Keratinocyte (primary cell): ENCODE measurements at places on chromosomes 5 and 9.

DNA sequence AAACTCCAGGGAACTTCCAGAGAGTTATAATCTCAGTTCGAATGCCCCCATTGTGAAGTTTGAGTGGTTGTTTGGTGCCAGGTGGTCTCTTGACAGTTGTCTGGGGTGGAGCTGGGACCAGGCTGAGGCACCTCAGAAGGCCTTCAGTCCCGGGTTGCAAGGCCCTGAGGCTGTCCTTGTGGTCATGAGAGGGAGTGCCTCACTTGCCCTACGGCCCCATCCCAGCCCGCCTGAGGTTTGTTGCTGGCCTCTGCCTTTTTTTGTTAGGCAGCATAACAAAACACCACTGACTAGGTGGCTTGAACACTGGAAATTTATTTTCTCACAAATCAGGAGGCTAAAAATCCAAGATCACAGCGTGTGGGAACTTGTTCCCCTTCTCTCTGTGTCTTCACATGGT is 73.0 kb upstream of the PAPPA start:
- no peak for DNase-seq

- DNase-seq = no peak
Observed at GRCh38 chr5:83426855-83427254, 44.7 kb upstream of the VCAN start.

GRCh38 chr9:23798325-23798724 is 27.7 kb downstream of the ELAVL2 start:
- no peak for DNase-seq

DNA sequence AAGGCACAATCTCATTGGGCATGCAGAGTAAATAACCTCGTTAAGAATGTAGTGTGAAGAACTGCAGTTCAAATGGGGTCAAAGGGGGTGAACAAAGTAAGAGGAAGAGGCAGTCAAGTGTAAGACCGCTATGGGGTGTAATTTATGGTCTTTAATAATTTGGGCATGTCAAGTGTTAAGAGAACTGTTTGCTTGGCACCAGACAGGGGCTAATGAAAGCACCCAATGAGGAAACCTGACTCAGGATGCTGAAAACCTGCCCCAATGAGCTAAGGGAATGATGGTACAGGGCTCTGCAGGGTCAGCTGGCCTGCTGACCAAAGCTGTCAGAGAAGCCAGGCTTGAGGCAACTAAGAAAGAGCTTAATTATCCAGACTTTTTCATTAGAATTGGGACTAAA is 368.1 kb downstream of the DTWD2 start:
- no peak for DNase-seq

GRCh38 chr9:101536938-101537337 is 3.3 kb downstream of the RNF20 start:
- no peak for DNase-seq

DNA sequence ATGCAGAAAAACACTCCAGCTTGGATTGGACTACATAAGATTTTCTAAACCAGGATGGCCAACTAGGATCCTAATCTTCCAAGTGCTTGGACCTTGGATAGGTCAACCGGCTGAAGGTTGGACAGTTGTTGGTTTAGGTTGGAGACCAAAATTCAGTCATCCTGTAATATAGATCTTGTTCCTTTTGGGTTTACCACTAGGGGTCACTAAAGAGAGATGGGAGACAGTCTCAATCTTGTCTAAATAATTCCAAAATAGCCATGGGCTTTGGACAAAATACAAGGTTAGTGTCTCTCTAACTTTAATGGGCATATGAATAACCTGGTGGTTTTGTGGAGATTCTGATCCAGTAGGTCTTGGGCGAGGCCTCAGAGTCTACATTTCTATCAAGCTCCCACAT is 148.7 kb upstream of the ERCC6L2 start:
- no peak for DNase-seq

GRCh38 chr9:10612641-10613398 is at the start of gene PTPRD:
PTPRD (minus strand) TSS chr9:10613002.
- DNase-seq = no peak

DNA sequence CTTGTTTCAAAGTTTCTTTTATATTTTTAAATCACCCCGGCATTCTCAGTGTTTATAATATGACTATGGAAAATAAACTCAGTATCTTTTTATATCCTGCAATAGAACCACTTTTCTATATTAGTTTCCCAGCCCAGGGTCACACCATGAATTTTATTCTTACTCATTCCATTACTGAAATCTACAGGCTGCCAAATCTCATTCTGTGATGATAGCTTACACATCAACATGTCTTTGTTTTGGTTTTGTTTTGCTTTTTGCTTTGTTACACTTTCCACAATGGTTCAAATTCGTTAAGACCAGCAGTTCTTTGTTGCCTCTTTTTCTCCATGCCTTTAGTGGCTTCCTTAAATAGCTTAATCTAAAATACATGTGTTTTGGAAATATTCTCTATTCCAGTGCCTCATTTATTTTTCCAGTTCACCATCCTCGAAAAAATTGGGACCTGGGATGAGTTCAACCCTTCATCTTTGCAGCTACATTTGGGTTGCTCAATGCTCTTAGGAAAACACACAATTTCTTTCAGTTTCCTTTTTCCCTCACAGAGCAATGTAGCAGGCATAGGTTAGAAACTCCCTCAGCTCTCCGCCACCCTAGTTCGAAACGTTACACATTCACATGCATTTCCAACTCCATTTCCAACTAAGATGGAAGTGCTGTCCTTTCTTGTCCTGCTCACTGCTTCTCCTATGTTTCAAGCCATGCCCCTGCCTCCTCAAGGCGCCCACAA is 1146.3 kb downstream of the MAT2B start:
- DNase-seq = no peak

- no peak for DNase-seq
Observed at GRCh38 chr5:54362992-54363625, 52.7 kb upstream of the ARL15 start.

GRCh38 chr9:8533681-8534080 is 734.1 kb upstream of the DMAC1 start:
- no peak for DNase-seq

DNA sequence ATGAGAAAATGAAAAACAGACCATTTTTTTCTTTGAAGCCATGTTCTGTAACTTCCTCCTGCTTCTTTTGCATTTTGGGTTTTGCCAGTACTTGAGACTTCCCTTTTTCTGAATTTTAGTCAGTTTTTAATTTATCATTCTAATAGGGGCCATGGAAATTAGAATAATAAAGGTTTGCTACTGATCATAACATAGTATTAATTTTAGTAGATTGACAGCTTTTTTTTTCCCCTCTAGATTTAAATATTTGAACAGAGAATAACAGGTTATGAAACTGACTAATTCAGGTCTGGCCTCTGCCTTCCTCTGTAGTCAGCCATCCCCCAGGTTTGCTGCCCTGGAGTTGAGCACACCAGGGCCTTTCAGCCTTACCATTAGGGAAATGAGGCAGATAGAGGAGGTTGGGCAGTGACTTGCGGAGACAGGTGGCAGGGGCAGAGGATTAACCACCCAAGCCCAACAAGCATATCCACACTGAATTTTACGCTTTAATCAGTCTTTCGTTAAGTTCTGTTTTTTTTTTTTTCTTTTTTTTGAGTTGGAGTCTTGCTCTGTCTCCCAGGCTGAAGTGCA is 80.1 kb upstream of the TNFAIP8 start:
- no peak for DNase-seq

GRCh38 chr5:137190031-137190430 is 309.1 kb downstream of the SPOCK1 start:
- DNase-seq = no peak

DNA sequence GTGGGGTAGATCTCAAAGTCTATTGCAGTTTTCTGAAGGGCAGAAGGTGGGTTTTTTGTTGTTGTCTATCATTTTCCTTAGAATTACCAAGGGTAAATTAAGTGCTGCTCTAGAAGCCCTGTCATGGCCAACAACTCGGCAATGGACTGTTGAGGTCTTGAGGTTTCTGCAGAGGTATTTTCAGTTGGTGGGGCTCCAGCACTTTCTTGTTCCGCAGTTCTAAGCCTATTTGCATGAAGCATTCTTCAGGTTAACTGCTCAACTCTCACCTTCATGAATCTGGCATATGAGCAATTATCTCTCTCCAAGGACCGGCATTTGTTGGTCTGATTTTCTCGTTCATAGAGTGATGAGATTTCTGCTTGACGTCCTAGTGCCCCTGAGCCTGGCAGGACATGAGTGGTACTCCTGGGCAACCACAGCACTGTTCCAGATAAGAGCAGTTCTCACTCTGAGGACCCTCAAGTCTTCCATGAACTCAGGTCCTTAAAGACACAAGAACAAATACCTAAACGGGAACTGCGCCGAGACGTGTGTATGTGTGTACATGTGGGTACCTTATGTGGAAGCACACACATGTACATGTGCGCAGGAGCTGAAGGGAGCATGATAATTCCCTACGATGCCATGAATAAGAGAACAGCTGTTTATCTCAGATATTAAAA is 544.5 kb downstream of the CSNK1G3 start:
- no peak for DNase-seq

- no peak for DNase-seq
Observed at GRCh38 chr5:71528206-71528605, 58.9 kb upstream of the MCCC2 start.

- no peak for DNase-seq
Observed at GRCh38 chr5:128427921-128428320, 110.1 kb downstream of the FBN2 start.

DNA sequence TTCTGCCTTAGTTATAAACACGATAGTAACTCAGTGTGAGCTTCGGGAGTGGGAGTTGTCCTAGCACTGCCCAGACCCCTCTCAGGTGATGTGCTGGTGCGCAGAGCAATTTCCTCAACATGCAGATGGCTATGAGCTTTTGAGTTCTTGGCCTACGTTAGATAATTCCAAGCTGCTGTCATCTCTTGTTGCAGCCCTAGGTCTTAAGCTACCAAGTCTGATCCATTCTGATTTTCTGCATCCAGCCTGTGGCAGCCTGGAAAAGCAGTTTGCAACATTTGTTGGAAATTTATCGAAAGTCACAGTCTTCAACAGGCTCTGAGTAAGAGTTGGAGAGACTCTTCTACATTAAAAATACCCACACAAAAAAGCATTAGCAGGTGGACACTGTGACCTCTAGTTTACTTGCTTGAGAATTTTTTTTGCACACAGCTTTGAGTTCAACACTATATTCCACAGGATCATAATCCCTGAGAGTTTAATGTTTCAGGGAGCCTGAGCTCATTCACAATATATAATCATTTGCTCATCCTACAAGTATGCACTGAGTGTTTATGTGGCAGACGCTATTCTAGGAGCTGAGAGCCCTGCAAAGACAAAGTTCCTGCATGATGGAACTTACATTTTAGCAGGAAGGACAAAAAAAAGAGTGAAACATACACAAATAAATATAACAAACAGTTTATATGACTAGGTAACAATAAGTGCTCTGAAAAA is 91.6 kb downstream of the UBE2QL1 start:
- no peak for DNase-seq

DNA sequence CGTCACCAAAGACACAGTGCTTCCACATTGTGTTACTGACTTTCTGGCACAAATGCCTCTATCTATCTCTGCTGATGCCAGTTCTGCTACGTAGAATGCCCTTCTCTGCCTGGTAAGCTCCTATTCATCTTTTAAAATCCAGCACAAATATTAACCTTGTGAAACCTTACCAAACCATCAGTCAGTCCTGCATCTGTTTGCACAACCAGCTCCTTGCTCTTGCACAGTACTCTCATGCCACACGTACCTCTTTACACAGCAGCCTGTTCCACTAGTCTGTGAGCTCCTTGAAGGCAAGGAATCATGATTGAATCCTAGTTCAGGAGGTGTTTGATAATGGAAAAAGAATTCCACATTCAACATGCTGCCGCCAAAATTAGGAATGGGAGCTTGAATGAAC is 56.3 kb downstream of the TEX10 start:
- no peak for DNase-seq

GRCh38 chr5:157026789-157027424 is 32.0 kb downstream of the HAVCR1 start:
- no peak for DNase-seq

DNA sequence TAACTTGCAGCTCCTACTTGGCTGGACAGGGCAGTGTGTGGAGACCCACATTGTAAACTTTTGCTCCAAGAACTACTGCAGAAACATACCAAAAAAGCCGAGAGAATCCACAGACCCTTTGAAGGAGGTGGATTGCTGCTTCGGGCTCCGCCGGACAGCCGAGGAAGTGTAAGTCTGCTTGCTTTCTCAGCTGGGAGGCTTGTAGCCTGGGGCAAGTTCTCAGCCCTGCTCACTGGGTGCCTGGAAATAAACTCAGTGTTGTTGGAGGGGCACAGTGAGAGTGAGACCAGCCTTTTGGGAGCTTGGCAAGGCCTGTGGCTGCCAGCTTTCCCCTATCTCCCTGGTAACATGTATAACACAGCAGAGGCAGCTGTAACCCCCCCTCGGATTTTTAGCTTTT is 215.6 kb downstream of the SYK start:
- no peak for DNase-seq

DNA sequence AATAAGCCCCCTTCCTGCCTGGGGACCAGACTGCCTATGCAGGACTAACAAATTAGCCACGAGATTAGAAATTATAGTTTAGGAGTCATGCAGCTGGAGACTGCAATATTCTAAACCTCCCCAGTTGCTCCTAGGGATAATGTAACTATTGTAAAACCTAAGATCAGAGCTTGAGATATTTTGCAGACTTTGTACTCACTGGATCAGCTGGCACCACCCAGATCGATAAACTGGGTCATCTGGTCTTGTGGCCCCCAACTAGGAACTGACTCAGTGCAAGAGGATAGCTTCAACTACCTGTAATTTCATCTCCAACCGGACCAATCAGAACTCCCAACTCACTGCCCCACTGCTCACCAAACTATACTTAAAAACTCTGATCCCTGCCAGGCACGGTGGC is 38.2 kb downstream of the DNAJC21 start:
- no peak for DNase-seq
